RWPE1 (cell line): ENCODE measurements at places on chromosomes 4 and X.
A peak's percentile ranks its signal among the peaks of the same experiment; 100 is the strongest.

DNA sequence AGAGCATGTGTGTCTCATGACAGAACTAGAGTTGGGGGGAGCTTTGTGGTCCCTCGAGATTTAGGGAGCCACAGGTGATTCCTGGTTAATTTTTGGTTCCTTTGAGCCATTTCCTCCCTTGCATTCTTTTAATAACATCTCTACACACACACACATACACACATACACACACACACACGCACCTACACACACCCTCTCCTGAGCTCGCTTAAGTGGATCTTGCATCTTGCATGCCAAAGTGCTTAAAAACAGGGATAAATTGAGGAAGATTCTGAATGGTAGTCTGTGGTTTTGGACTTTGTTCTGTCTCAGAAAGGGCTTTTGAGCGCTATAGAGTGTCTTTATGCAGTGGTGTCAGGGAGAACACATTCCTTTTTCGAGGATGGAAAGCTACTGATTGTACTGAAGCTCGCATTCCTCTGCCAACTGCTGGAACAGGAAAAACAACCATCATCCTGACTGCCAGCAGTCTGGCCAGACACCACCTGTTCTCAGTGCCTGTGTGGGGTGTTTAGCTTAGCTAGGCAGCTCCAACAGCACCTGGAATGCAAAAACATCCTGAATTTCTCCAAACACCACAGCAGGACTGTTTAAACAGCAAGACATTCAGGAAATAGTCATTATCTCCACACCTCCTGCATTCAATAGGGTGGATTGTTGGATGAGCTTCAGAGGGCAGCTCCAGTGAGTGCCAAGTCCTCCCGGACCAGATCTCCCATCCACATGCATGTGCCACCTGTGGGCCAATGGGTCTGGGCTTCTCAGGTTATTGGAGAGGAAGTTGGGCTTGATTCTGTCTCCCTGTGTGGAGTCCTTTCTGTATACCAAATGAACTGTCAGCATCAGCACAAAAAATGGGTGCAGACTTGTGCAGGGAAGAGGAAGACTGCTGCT lies 21.9 kb upstream of the IGFBP7 start:
- DNase-seq = no peak

DNA sequence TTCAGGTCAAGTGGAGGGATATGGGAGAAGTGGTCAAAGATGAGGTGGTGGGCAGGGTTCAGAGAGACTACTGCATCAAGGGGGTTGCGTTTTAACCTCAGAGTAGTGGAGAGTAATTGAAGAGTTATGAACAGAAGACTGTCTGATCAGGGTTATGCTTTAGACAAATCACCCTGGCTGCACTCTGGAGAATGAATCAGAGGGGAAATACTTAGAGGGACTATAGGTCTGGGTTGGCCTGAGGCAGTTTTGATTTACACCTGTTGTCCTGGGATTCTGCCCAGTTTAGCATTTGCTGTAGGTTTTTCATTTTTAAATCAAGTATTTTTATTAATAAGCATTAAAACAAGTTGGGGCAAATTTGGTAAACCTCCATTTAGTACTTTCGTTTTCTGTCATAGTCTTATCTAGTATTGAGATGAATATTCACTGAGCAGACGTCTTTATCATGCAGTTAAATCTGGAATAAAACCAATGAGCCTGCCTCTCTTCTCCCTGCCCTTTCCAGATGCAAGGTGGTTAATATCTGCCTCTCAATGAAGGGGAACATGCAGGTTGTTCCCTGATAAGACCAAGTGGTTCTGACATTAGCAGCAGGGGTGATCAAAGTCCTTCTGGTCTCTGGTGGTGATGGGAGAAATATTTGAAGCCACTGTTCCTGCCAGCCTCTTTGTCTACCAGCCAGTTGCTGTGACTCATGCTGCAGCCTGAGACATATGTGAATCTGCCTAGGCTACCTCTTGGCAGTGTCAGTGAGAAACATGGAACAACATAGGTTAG lies 116.0 kb upstream of the RPS6KA3 start:
- DNase-seq = peak; percentile 8

DNA sequence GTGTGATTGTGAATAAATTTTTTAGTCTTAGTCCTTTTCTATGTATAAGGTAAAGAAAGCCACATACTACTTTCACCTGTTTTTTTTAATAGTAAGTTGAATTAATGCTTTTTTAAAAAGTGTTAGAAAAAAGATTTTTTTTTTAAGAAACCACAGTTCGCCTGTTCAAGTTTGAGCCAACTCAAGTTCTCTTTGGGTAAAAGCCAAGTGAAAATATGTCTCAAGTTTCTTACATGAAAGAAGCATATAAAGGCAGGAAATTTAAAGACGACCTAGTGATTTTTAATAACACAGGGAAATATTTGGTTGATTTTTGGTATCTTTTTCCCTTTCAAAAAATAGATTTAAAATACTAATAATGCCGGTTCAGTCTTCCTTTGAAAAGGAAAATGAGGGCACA lies 369.9 kb upstream of the NR3C2 start:
- DNase-seq = no peak

- DNase-seq = no peak
These were observed 1752.0 kb upstream of the TENM3 start for GRCh38 chr4:180491210-180491609.

- no peak for DNase-seq
These were observed 12.9 kb downstream of the PALLD start for GRCh38 chr4:168509786-168510185.

DNA sequence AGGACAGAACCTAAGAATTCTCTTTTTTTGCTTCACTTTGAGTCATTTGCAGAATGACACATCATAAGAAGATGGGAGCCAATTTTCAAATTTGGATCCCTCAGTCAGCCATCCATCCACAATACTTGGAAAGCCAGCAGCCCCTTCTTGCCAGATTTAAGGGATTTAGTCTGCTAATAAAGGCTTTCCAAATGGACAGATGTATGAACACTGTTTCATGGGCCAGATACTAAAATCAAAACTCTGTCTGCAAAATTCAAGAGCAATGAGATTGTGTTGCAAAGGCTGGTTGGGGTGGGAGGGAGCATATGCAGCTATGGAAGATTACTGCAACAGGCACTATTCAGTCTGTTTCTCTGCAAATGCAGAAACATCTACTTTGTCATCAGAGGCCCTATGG lies 37.7 kb upstream of the KCNIP4 start:
- DNase-seq = no peak

GRCh38 chr4:60562334-60562733 lies 637.8 kb upstream of the ADGRL3 start:
- no peak for DNase-seq

DNA sequence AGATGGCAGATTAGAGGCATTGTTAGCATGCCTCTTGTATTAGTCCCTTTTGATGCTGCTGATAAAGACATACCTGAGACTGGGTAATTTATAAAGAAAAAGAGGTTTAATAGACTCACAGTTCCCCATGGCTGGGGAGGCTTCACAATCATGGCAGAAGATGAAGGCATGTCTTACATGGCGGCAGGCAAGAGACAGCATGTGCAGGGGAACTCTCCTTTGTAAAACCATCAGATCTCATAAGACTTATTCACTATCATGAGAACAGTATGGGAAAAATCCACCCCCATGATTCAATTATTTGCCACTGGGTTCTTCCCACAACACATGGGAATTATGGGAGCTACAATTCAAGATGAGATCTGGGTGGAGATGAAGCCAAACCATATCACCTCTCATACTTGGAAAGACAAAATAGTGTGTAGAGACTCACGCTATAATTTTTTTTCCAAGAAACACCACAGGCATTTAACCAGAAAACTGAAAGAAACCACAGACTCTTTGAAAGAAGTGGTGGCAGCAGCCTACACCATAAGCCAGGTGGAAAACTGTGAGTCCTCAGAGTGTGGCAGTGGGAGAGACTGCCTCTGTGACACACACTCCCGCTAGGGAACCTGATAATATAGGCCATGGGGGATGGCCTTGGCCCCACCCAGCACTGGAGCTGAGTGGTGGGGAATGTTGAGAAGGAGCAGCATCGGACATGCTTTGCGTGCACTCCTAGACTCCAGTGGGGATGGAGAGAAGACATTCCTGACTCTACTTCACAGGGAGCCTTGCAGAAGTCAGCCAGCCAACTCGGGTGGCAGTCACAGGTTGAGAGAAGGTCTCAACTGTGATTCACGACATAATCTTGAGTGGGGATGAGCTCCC lies 51.5 kb downstream of the SLC2A9 start:
- DNase-seq = no peak

DNA sequence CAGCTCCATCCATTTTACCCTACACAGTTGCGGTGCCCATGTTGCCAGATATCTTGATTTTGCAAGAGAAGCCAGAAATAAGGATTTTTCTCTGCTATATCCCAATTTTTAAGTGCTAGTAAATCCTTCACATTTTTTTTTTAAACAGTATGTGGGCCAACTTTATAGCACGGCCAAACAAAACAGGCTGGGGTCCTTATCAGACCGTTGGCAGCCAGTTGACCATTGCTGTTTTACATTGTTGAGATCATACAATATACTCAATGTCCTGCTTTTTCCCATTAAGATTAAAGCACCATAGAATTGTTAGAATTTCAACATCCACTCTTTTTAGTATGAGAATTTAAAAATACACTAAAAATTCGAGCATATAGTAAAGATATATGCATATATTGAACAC lies 150.9 kb downstream of the SPCS3 start:
- no peak for DNase-seq

GRCh38 chr4:177964693-177965168 lies 522.5 kb upstream of the AGA start:
- DNase-seq = no peak

GRCh38 chrX:147737690-147738089 lies 174.0 kb upstream of the FMR1 start:
- no peak for DNase-seq

- no peak for DNase-seq
These were observed 20.7 kb upstream of the IL13RA1 start for GRCh38 chrX:118706681-118707080.

DNA sequence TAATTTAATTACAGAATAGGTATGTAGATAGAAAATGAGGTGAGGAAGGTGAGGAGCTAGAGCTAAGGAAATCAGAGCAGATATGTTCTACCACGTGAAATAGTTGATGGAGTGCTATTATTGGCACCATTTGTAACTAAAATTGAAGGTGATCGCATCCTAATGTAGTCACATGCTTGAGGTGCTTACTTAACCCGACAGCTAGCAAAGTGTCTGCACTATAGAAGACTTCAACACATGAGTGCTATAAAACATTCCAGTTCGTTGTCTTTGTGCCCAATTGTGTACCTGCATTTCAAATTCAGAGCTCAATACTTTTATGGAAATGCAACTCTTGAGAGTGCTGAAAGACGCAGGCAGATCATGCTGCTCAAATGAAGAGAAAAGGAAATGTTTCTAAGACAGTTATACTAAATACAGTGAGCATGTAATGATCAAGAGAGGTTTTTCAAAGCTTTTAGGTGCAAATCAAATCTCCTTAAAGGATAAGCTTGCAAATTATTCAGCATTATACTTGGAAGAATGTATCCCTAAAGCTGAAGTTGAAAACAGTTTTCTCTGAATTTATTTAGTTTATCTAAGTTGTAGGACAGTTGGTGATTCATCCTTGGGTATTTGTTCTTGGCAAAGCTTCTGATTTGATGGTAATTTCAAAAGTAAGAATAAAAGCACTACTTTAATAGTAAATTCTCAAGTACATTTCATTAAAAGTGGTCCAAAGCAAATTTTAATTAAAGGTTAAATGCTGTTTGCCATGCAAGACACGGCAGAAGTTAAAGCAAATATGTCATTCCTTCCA lies 223.9 kb upstream of the EPHA5 start:
- no peak for DNase-seq

- no peak for DNase-seq
These were observed 205.3 kb downstream of the TLL1 start for GRCh38 chr4:166078383-166078782.

- DNase-seq = no peak
These were observed 122.2 kb downstream of the NHS start for GRCh38 chrX:17497193-17497592.

DNA sequence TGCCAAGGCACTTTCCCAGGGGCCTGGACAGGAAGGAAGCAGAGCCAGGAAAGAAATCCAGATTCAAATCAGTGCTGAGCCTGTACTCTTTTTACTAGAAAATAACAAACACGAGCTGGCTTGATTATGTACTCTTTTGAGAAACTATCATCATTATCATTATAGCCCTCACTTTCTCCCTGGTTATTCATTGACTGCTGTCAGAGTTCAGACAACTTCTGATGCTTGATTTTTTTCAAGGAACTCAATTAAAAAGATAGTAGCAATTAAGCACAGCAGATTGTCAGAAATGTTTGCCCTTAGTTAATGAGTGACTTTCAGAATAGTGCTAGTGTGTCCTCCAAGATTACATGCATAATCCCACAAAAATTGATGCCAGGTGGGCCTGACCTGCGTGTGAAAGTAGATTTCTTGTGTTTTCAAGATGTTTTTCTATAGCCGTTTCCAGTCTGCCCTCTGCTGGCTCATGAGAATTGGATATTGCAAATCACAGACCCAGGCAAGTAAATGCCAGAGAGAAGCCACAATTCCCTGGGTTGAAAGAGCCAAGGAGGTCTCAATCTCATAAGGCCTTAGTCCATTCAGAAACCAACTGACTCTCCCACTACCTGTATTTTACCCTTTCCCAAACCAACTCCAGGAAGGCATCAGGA lies 14.3 kb upstream of the PNPLA4 start:
- DNase-seq = no peak

DNA sequence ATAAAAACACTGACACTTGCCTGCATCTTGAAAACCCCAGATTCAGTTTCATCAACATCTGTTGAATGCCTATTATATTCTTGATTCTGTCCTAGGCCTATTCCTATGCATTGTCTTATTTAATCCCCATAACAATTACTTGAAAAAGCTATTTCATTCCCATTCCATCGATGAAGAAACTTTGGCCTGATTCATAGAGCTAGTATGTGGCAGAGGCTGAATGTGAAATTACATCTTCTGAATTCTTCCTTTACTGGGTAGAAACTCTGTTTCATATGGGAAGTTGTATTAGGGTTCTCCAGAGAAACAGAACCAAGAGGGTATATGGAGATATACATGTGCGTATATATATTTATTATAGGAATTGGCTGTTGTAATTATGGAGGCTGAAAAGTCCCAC lies 35.0 kb upstream of the SLC4A4 start:
- DNase-seq = no peak

DNA sequence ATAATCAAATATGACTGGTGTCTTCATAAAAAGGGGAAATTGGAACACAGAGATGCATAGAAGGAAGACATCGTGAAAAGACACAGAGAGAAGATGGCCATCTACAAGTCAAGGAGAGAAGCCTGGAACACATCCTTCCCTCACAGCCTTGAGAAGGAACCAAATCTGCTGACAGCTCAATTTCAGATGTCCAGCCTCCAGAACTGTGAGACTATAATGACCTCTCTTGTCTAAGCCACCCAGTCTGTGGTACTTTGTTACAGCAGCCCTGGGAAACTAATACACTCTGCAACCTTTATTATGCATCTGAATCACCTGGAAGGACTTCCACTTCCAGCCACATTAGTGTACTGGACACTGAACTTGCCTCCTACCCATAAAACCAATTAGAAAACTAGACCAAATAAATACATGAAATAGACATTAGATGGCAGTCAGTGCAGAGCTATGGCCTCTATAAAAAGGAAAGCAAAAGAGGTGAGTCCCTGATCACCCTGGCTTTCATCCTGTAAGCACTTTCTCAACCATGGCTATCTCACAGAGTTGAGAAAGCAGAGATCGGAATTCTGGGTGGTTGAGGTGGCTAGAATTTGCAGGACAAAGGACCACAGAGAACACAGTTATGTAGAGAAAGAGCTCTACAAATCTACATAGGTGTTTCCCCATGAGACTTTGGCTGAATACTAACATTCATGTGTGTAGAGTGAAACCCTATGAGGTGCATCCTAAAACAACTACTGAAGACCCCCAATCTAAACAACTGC lies 25.7 kb downstream of the GAB3 start:
- no peak for DNase-seq

GRCh38 chrX:14050709-14051108 lies 21.0 kb upstream of the GEMIN8 start:
- no peak for DNase-seq

GRCh38 chr4:11446155-11446811 lies 17.6 kb upstream of the HS3ST1 start:
- DNase-seq = no peak
